ENCODE measurements at places on chromosomes 2 and 18. TPM values are rescaled to one million over a fixed set of nuclear protein-coding genes. Genes with fewer than 3 reads are reported as not detected.

DNA sequence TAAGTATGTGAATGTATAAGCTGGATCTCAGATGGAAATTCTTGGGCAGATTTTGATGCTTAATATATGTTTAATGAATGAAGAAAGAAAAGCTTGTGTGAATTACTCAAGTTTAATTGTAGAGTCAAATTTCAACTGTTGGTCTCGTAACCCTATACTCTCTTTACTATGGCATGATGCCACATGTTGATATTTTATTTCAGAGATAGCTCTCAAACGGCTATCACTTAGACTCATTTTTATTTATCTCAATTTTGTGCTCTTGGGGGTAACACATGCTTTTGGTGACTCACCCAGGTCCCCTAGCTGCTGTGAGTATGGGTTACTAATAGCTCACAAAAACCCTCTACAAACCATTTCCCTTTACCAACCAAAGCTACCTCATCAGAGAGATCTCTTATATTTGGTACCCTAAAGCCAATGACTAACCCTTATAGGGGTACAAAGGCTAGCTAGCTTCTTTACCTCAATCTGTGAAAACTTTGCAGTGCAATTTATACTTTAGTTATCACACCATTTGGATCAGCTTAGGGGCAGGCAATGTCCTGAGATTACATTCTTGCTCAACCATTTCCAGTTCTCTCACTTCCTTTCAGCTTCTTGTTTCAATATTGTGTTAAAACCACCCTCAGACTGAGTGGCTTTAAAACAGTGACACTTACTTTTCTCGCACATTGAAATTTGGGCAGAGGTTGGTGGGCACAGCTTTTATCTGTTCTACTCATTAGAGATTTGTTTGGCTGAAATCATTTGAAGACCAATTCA, 240.3 kb downstream of the CDH7 start:
- no peaks in the 10 kb centered on the region for H3K27me3 ChIP-seq
- no peak for DNase-seq

DNA sequence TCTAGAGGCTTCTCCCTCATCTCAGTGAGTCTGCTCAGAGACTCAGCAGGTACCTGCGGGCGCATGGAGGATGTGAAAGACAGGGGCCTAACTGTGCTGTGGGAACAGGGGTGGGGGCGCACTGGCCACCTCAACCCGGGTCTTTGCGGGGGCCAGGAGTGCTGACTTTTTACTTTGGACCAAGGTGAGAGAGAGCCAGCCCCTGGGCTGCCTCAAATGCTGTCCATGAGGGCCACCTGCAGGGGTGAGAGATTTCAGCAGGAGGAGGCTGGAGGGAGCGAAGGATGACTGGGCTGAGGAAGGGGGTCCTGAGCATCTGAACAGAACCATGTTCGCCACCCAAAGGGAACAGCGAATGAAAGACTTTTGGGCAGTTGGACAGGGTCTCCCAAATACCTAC, 129.4 kb downstream of the TNS1 start:
- H3K4me1 ChIP-seq, result no peaks in the 10 kb centered on the region
- H3K27ac ChIP-seq, result no peak overlapping the region
- DNase-seq, result no peak
- no peaks in the 10 kb centered on the region for H3K27me3 ChIP-seq

- H3K27ac ChIP-seq, result no peak overlapping the region
- no peak overlapping the region for H3K4me3 ChIP-seq
- peaks cover 26% of the 10 kb centered on the region for H3K27me3 ChIP-seq
- no peaks in the 10 kb centered on the region for H3K36me3 ChIP-seq
Measured at GRCh38 chr2:181846399-181847197, 44.9 kb upstream of the ITPRID2 start.

DNA sequence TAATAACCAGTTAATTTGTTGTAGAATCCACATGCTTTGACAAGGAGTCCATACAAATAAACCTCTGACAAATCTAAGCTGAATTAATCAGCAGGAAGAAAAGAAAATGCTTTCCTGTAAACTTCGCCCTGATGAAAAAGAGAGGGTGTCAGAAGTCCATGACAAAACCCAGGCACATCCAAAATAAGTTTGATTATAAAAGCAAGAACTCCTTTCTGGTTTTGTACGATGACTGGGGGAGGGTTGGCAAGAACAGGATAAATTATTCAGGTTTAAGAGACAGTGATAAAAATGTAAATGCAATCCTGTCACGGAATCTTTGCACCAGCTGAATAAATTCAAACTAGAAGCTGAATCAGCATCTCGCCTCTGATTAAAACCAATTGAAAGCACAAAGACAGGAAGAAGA, 469.2 kb upstream of the TNP1 start:
- no peak overlapping the region for H3K4me3 ChIP-seq
- H3K4me1 ChIP-seq, result no peaks in the 10 kb centered on the region
- H3K36me3 ChIP-seq, result no peaks in the 10 kb centered on the region
- H3K27ac ChIP-seq, result no peak overlapping the region
- DNase-seq, result no peak

DNA sequence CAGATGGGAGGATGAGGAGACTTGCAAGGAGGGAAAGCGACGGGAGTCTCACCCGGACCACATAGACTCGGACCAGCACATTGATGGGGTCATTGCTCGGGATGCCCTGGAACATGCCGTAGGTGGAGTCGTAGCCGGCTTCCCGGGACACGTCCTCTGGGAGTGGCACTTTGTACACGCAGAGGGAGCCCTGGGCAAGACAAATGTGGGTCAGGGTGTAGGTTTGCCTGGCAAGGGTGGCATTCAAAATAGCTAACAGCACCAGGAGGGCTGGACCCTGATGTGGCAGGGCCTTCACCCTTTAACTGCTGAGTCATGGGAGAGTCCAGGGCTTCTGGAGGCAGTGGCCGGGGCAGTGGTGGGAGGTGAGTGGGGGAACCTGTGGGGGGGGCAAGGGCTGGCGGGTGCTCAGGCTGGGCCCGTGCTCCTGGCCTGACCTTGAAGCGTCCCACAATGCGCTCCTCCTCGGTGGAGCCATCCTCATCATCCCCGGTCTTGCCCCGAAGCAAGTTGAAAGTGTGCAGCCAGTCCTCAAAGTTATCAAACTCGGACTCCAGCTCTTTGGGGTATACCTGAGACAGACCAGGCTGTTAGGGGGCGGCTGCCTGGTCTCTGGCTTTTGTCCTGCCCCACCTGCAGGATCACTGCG, 11.1 kb downstream of the OTOF start:
- H3K4me1 ChIP-seq, result no peaks in the 10 kb centered on the region
- no peak overlapping the region for H3K4me3 ChIP-seq
- H3K27ac ChIP-seq, result no peak overlapping the region
- peaks cover 27% of the 10 kb centered on the region for H3K36me3 ChIP-seq
- H3K27me3 ChIP-seq, result no peaks in the 10 kb centered on the region
- DNase-seq, result no peak

Gene DSG4
- not detected for total RNA-seq

DNA sequence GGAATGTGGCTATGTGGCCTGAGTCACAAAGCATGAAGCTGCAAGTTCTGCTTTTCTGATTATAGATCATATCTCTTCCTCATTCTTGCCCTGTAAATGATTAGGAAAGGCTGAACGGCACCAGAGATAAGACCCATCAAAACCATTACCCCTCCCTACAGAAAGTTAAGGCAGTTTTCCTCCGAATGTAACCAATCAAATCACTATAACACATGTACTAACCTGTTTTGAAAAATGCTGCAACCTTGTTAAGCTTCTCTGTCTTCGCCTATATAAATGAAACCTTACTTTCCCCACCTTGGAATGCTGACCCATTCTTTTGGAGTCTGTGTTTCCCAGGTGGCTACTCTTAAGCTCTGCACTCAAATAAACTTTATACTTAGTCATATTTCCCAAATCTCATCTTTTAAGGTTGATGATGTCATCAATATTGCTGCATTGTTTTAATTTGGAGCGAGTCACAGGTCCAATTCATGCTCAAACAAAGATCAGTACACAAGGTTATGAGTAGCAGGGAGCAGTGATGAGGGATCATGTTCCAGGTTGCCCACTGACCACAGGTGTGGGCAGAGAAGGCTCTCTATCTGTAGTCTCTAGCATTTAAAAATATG, 662.3 kb downstream of the IRS1 start:
- no peaks in the 10 kb centered on the region for H3K36me3 ChIP-seq
- no peaks in the 10 kb centered on the region for H3K27me3 ChIP-seq
- no peak for DNase-seq
- H3K4me1 ChIP-seq, result no peaks in the 10 kb centered on the region
- no peak overlapping the region for H3K27ac ChIP-seq

- peaks cover 5% of the 10 kb centered on the region for H3K27me3 ChIP-seq
- H3K4me1 ChIP-seq, result peaks cover 9% of the 10 kb centered on the region
- no peak for DNase-seq
- no peak overlapping the region for H3K4me3 ChIP-seq
- no peaks in the 10 kb centered on the region for H3K36me3 ChIP-seq
Measured at GRCh38 chr2:86243272-86243671, 44.0 kb downstream of the MRPL35 start.

Gene KIAA2012
- not detected for total RNA-seq

- no peaks in the 10 kb centered on the region for H3K27me3 ChIP-seq
- no peak for DNase-seq
- no peak overlapping the region for H3K27ac ChIP-seq
- H3K36me3 ChIP-seq, result no peaks in the 10 kb centered on the region
Measured at GRCh38 chr2:106956416-106956815, 70.4 kb upstream of the ST6GAL2 start.

Gene CTNNA2
- not detected for total RNA-seq

DNA sequence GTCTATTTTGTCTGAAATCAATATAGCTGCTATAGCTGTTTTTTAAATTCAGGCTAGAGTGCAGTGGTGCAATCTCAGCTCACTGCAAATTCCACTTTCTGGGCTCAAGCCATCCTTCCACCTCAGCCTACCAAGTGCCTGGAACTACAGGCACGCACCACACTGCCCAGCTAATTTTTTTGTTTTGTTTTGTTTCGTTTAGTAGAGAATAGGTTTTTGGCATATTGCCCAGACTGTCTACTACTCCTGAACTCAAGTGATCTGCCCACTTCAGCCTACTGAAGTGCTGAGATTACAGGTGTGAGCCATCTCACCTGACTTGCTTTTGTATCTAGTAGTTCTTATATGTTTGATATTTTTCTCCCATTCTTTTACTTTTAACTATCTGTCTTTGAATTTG, 259.7 kb downstream of the CDH19 start:
- H3K27ac ChIP-seq, result no peak overlapping the region
- DNase-seq, result no peak
- H3K27me3 ChIP-seq, result no peaks in the 10 kb centered on the region
- H3K36me3 ChIP-seq, result no peaks in the 10 kb centered on the region
- no peaks in the 10 kb centered on the region for H3K4me1 ChIP-seq
- H3K4me3 ChIP-seq, result no peak overlapping the region

- H3K27ac ChIP-seq, result no peak overlapping the region
- H3K27me3 ChIP-seq, result peaks cover 2% of the 10 kb centered on the region
- DNase-seq, result no peak
Measured at GRCh38 chr2:119198240-119198840, 25.3 kb upstream of the STEAP3 start.

Gene OBSL1
- not detected for total RNA-seq

DNA sequence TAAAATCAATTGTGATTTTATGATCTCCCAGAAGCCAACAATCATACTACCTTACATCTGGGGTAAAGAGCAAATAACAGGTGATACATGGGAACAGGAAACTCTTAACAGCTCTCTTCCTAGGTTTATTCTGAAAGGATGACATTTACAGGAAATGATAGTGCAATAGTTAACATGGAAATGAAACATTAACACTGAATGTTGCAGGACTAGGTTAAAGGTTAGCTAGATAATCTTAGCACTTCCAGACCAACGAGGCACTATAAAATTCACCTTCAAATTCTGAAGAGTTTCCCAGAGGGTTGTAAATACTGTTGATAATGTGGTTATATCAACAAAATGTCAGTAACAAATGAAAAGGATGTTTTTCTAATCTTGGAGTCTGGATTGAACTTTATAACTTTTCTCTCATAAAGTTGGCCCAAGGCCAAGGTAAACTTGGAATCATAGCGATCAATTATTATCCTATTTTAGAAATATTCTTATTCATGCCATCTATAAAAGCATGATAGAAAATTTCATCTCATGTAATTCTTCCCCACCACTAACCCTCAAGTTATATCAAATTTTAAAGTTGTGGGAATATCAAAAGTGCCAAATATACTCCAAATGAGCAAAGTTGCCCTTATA, 32.9 kb upstream of the GCG start:
- H3K27me3 ChIP-seq, result peaks cover 16% of the 10 kb centered on the region
- H3K36me3 ChIP-seq, result no peaks in the 10 kb centered on the region
- H3K4me1 ChIP-seq, result no peaks in the 10 kb centered on the region
- no peak for DNase-seq
- no peak overlapping the region for H3K27ac ChIP-seq
